CD4-positive, alpha-beta T cell treated with Interleukin-12 subunit alpha and Interleukin-12 subunit beta, for 1 hour (primary cell): ENCODE measurements at places on chromosomes 6 and 20.

DNA sequence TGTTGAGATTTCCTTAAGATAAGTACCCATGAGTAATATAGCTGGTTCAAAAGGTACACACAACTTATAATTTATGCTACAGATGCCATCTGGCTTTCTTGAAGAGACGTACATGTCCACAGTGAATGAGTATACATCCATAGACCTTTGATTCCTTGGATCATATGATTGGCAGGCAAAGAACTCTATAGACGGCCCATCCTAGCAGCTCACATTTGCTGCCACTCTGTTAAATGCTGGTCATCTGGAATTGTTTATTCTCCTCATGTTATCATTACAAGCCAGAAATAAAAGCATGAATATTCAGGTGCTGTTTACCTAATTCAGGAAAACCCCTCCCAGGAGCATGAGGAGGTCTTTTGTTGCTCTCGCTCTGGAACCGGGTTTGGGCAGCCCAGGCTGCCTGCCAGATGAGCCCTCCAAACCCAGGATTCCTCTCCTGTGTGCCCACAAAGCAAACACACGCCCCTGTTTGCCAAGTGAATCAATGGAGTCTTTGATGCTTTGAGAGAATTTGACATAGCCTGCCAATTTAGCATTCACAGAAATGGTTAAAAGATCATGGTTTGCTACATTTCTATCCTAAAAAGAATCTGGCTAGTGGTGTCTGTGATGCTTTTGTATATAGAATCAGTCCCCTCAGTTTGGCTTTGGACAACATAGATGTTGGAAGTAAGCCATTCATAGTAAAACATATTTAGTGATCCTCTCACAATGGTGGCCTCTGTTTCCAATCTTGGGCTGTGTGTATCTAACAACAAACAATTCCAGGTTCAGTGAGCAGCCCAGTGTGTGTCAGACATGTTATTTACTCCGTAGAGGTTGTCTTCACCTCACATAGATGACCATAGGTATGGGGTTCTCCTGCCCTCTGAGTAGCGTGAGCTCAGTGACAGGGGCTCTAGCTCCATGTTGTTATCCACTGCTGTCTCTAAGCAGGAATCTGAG, 17.5 kb upstream of the PLCG1 start:
- DNase-seq: no peak

GRCh38 chr20:21356386-21356785, 40.9 kb downstream of the NKX2-4 start:
- DNase-seq: no peak

DNA sequence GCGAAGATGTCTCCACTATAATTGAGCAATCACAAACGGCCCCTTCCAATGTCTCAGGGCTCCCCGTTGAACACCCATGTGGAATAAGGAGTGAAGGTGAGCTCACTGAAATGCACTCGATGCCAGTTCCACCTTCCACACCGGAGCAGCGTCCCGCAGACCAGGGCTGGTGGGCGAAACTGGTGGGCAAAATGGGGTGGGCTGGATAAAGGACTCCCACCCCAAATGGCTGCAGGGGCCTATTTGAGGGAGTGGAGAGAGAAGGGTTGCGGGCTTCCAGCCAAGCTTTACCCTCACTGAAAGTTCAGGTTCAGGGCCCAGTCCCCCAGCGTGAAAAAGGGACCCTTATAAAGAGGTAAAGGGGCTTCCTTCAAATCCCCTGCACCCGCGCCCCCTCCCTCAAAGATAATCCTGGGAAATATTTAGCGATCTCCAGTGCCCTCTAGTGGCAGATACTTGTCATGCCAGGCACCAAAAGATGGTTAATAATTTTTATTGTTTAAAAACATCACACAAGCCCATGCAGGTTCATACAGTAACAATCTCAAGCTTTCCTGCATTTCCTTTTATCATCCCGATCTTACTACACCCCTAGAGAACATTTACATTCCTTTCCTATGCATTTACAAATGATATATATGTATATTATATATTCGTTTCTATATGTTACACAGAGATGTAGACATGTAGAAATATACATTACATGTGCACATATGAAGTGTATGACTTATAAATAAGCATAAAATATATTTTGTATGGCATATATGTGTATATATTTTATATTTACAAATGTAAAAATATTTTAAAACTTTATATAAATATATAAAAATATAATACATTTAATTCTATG, 58.2 kb upstream of the NKX2-2 start:
- DNase-seq: peak; percentile 39

GRCh38 chr6:42118162-42119001, 24.0 kb downstream of the C6orf132 start:
- no peak for DNase-seq

DNA sequence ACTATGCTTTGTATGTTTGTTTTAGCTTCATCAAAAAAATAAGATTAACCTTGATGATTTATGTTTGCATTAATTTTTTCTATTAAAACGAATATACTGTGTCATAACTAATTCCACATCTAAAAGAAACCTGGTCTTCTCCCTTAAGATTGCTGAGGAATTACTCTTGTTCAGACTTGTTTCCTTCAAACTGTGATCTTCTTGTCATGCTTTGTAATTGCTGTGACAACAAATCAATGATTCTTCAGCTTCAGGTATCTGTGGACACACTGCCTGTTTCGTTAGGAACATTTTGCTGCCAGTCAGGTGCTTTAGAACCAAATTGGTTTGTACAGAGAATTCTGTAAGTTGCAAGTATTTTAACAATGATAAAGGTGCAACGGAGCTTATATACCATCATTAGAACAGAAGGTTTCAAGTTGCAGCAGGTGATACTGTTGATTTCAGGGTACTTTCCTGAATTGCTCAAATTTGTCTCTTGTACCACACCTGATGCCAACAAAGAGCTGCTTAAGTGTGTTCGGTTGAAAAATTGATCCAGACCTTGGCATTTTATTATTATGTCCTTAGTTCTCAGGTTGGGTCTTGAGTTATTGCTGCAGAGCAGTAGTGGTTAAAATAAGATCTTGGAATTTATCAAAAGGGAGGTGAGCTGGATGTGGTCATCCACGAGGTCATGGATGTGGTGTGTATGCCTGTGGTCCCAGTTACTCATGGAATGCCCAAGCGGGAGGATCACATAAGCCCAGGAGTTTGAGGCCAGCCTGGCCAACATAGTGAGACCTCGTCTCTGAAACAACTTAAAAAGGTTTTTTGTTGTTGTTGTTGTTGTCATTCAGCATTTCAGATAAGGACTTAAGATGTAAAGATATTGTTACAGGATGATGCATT, 19.5 kb downstream of the SYTL3 start:
- DNase-seq: no peak

DNA sequence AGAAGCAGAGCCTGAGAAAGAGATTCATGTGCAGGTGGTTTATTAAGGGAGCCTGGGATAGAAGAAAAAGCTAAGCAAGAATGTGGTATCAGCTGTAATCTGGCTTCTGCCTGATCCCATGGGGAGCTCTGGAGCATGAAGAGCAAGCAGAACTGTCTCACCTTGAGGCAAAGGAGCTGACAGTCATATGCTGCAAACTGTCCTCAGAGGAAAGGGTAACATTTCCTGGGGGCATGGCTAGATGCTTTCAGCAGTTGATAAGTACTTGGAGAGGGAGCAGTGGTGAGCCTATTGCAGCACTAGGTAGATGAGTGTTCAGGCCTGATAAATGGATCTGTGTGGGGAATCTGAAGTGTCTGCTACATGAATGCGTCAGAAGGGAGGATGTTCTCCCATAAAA, 621.5 kb upstream of the BTBD3 start:
- DNase-seq: no peak

DNA sequence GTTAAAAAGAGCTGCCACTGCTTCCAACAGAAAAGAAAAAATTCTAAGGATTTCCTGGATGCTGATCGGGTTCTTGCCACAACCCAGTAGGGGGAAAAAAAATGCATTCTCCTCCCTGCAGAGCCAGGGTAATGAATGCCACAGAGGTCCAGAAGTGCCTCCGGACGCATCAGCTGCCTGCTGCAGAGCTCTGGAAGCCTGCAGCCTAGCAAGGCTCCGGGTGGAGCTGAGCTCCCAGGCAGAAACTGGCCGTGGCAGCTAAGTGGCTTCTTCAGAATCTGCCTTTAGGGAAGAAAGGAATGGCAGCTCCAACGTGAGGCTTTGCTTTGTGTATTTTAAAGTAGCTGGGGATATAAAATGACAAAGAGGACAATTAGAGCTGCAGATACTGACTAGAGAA, 155.0 kb downstream of the CFAP61 start:
- DNase-seq: no peak

DNA sequence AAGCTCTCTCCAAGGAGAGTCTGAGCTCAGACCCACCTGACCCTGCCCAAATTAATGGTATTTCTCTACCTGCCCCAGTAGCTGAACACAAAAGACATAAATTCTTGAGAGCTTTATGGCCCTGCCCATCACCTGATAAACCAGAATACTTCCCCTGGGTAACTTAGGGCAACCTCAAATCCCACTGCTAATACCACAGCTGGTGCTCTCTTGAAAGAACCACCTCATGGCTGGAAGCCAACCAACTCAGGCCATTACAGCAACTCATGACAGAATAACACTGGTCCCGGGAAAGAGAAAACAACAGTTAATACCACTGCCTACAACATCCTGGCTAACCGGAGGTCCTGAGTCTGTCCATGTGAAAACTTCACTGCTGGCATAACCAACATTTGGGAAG, 328.6 kb downstream of the NKAIN2 start:
- DNase-seq: no peak

- no peak for DNase-seq
These were observed 101.5 kb downstream of the LAMP5 start for GRCh38 chr20:9615766-9616454.

GRCh38 chr6:35267446-35267845, 7.9 kb downstream of the ZNF76 start:
- no peak for DNase-seq

DNA sequence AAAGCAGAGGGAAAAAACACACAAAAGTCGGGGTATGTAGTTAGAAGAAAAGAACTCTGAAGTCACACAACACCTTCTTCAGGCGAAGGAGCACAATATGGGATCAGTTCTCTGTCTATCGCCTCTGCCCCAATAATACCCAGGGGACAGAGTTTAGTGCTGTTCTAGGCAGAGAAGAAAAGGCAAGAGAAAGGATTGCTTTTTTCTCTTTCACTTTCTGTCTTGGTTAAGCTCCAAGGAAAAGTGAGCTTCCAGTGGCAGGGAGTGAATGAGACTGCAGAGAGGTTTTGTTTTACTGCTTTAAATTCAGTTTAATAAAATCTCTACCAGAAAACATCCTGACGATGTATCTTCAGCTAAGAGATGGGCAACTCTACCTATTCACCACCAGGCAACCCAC, 86.6 kb upstream of the STXBP5 start:
- DNase-seq: no peak

DNA sequence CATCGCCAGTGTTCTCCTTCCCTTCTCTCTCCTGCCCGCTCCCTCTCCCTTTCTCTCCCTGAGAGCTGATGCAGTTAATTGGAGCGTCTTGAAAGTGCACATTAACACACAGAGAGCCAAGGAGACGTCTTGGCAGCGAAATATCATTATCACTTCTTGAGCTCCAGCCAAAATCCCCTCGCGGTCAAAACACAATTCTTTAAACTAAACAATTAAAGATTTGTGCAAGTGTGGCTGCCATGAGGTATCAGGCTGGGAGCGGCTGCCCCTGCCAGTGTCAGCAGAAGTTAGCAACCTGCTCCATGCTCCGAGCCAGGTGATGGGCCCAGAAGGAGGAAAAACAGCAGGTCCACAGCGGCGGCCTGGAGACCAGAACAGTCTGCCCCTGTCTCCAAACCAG, 100.9 kb upstream of the FOXP4 start:
- DNase-seq: no peak

- no peak for DNase-seq
These were observed 212.7 kb downstream of the PTPRK start for GRCh38 chr6:128307671-128308070.

DNA sequence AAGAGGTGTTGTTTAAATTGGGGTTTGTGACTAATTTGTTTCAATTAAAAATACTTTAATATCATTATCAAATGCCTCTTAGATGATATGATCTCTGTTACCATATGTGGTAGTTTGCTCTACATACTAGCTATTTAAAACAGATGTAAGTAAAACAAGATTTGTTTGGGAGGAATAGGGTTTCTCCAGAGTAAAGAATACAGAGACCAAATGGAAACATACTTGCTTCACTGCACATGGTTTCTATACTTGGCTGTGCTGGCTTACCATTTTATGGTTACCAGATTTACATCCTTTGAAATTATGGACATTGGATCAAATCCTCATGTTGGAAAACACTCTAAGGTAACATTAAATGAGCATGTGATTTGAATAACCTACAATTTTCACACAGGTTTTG, 588.3 kb downstream of the CD109 start:
- DNase-seq: no peak

DNA sequence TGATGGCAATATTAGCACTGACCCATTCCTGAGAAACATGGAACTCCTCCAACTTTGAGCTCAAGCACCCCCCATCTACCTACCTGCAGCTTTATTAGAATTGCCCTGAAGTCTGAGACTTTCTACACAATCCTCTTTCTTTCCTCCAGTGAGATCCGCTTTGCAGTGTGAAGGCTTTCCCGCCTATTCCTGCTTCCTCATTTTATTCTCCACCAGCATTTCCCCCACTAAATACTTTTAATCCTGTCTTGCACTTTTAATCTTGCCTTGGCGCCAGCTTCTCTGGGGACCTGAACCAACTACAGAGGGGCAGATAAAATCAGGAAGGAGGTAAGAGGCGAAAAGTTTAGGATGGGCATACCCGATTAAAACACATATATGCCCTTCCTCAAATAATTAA, 178.1 kb upstream of the PRDM1 start:
- no peak for DNase-seq

- no peak for DNase-seq
These were observed 27.7 kb upstream of the LAMA4 start for GRCh38 chr6:112281821-112282615.

- DNase-seq: no peak
These were observed 109.9 kb downstream of the UTRN start for GRCh38 chr6:144395014-144395413.

GRCh38 chr6:39377539-39377950, 55.0 kb upstream of the KCNK16 start:
- no peak for DNase-seq

- no peak for DNase-seq
These were observed 114.1 kb downstream of the KIF16B start for GRCh38 chr20:16459019-16459700.

GRCh38 chr20:63032861-63033793, 26.4 kb upstream of the BHLHE23 start:
- no peak for DNase-seq

GRCh38 chr6:95847061-95847460, 168.7 kb upstream of the FUT9 start:
- DNase-seq: no peak

DNA sequence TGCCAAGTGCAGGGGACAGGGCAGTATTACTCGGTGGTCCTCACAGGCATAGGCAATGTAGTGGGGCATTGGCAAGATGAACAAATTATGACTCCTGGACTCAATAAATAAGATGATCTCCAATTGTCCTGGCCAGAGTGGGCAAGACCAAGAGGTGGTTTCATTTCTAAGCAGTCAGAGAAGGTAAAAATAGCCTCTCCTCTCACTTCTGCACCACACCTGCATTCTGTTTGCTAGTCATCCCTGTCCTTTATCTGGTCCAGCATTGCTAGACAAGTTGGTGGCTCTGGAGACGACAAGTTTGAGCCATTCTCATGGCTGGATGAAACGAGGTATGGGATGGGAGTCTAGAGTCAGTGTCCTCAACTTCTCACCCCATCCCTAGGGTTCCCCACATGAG, 83.0 kb downstream of the BANF2 start:
- no peak for DNase-seq
